NCI-H2029 (cell line): ENCODE measurements at places on chromosomes 12 and 14.
A peak's percentile ranks its signal among the peaks of the same experiment; 100 is the strongest.

DNA sequence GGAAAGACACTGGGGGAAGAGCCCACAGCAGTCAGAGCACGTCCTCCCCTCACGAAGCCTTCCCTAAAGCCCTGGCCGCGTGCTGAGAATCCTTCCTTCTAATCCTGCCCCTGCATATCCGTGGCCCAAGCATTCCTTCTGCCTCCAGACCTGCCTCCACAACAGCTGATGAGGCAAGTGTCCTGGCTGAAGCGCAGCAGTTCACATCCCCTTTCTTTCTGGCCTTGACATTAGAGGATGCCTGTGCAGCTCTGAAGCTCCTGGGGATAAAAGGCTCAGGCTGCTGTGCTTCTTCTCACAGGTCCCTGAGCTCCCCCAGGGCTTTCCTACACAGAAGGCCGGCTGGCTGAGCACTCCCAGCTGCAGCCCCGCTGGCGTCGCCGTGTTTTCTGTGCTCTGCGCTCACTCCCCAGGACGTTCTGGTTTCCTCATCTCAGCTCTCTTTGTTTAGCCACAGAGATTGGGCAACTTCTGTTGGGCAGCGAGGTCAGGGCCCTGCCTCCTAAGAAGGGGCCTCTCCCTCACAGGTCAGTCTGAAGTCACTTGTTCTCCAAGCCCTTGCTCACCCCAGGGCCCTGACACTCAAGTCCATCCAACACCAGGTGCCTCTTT is 45.8 kb downstream of the NINJ2 start:
- DNase-seq: no peak

GRCh38 chr14:90381011-90381786 is 15.6 kb upstream of the CALM1 start:
- DNase-seq: no peak

DNA sequence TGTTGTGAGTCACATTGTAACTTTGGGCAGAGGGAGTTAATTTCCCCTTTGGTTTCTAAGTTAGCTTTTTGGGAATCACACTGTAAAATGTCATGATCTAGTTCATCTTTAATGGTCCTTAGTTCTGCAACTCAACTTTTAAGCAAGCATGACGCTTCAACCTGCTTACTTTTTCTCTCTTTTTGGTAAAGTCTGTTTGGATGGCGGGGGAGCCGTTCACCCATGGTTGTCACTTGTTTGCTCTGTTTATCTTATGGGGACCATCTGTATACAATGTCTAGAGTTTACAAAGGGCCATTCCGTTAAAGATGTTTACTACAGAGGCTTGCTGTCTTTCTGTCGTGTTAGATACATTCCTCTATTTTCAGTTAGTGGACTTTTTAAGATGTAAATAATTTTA is 172.0 kb downstream of the SRGAP1 start:
- DNase-seq: no peak

- DNase-seq: no peak
Observed at GRCh38 chr12:108939594-108939993, 59.7 kb downstream of the DAO start.

GRCh38 chr14:19823765-19824164 is 20.2 kb downstream of the OR4N2 start:
- no peak for DNase-seq

GRCh38 chr12:570921-571794 is 92.1 kb downstream of the NINJ2 start:
- DNase-seq: peak; percentile 66

GRCh38 chr12:49094160-49094974 is at the start of gene DHH:
Gene DHH (minus strand): TSS chr12:49094801. CDS start chr12:49094512, 289 bp downstream.
- no peak for DNase-seq

GRCh38 chr14:48890333-48890732 is 695.8 kb downstream of the RPS29 start:
- DNase-seq: no peak

GRCh38 chr14:22432348-22432976 is 156.6 kb downstream of the DAD1 start:
- peak; percentile 45 for DNase-seq

- no peak for DNase-seq
Observed at GRCh38 chr12:106219043-106219442, 28.8 kb downstream of the CKAP4 start.

DNA sequence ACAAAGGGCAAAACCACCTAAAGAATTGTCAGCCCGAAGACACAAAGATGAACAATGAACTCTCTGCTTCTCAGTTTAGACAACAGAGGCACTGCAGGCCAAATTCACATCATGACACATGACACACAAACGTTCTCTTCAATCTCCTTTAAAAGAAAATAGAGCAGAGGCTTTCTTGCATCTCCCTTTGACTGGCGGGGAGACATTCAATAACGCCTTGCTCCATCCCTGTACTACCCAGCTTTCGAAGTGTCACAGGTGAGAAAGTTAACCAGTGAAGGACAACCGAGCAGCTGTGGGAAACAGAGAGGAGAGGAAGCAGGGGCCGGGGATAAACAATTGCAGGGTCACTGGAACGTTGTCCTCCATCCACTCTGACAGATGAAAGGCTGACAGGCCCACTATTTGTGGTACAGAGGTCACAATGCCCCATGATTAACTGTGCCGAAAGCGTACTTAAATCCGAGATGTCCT is 130.8 kb downstream of the PHLDA1 start:
- DNase-seq: no peak

- no peak for DNase-seq
Observed at GRCh38 chr12:117036547-117036946, 62.7 kb downstream of the TESC start.

DNA sequence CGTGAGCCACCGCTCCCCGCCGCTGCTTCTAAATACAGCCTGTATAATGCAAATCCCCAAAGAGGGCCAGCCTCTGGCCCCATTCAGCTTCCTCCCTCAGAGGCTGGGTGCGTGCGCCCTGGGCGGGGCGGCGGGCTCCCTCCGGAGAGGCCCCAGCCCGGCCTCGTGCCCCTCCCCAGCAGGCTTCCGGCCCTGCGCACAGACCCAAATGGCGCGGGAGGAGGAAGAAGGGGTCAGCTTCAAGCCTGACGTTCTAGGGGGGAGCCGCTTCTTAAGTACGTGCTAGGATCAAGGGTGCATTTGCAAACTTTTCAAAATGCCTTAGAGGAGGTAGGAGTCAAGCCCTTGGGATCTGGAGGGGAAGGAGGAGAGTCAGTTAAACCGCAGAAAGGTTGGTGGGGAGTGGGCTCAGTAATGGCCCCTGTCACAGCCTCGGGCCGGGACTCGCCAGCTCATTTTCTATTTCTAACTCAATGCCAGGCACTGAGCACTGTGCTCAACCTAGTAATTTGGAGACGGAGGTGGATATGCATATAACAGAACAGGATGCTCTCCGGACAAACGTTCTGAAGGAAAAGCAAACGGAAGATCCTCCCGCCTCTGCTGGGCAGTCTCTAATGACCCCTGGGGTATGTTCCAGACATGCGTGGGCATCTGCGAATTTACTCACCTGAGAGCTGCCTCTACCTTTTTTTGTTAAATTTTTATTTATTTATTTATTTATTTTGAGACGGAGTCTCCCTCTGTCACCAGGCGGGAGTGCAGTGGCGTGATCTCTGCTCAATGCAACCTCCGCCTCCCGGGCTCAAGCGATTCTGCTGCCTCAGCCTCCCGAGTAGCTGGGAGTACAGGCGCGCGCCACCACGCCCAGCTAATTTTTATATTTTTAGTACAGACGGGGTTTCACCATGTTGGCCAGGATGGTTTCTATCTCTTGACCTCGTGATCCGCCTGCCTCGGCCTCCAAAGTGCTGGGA is 32.3 kb downstream of the NINJ2 start:
- DNase-seq: no peak

DNA sequence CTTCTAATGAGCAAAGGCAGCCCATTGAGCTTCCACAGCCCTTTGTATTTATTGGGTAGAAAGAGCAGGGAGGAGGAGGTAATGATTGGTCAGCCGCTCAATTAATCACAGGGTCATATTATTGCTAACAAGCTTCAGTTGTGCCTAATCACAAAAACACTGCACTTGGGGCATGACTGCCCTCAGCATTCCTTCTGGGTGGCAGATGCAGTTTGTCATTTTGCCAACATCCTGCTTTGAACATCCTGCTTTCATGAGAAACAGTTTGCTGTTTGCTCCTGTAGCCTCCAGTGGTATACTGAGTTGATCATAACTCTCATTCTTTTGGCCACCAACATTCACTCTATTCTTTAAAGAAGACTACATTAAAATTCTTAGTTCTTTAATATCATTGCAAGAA is 462.9 kb upstream of the MIS18BP1 start:
- no peak for DNase-seq

DNA sequence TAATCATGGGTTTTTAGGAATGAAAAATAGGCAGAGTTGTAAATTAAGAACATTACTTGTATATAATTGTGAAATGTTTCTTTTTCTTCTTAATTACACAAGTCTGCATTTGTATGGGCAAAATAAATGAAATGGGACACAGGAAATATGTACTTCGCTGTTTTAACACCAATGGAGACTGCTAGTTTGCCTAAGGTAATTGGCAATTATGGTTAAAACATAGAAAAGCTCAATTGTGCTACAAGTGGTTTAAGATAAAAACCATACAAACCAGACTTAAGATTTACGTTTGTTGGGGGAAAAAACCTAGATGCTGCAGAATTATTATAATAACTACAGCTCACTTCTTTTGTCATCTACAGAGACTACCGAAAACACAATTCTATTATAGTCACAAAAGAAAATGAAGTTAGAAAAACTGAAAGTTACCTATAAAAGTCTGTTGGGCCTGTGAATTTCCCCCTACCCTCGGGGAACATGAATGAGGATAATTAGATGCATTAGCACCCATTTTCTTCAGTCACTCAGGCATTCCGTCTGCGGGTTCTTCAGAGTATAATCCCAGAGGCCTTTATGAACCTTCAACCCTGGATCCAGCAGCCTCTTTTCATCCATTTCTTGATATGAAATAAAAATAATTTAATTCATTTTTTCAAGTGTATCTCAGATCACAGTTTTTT is 37.2 kb downstream of the BTBD7 start:
- no peak for DNase-seq

DNA sequence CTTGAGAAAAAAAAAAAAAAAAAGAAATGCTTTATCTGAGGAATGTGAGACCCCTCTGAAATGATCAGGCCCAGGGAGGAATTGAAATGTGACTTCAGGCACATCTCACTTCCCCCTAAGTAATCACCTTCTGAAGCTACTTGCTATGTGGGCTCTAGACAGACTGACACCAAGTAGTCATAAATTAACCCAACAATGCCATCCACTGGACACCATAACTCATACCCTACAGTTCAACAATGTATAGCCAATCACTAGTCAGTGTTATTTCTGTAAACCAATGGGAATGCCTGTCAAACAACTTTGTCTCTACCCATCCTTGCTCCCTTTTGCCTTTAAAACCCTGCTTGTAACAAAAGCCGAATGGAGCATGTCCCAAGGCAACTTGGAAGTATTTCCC is 182.7 kb upstream of the TMPO start:
- DNase-seq: no peak

DNA sequence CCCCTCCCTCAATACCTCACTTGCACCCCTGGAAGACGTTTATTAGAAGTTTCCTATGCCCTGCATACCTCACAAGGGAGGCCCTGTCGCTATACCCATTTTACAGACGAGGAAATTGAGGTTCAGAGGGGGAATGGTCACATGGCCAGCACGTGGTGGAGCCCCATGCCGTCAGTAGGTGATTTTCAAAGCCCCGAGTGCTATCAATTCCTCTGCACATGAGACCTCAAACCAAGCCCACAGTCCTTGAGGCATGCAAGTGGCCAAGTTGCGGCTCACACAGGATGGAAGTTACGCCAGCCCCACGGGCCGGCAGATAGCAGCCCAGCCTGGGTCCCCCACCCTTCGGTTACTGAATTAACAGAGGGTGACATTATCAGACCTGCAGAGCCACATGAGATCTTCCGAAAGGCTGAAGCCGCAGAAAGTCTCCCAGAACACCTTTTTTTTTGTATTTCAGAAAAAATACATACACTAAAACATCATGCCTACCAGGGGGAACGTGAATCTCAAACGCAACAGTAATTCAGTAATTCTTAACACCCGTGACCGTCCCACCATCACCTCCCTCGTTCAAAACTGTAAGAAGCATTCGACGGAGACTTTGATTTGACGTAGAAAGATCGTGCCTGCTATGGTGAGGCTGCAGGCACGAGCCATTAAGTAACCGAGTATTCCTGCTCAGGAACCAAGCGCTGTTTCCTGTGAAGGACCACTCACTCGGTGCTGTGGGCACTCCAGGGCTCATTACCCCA is 129.0 kb downstream of the RFLNA start:
- DNase-seq: no peak

DNA sequence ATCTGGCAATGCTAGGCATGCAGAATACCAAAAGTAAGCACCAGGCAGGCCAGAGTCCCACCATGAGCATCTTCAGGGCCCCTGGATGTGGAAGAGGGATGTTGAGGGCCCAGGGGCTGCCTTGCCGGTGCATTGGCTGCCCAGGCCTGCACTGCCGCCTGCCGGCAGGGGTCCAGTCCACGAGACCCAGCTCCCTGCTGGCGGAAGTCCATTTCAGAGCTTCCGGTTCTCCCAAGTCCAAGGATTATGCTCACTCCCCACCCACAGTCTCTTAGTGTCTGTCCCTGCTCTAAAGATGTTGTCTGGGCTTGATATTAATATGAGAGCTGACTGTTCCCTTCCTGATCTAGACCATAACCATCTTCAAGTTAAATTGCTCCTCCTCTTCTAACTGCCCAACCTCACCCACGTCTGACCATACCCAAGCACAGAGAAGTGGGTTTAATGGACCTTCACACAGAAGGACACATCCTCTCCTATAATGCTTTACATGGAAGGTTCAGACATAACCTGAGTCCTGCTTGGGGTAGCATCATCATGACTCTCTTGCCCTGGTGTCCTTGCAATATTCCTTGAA is 117.4 kb downstream of the DAD1 start:
- DNase-seq: no peak

- no peak for DNase-seq
Observed at GRCh38 chr14:54866588-54866987, 36.0 kb downstream of the GCH1 start.

- DNase-seq: no peak
Observed at GRCh38 chr12:131829356-131829747, 1.2 kb downstream of the MMP17 start.

DNA sequence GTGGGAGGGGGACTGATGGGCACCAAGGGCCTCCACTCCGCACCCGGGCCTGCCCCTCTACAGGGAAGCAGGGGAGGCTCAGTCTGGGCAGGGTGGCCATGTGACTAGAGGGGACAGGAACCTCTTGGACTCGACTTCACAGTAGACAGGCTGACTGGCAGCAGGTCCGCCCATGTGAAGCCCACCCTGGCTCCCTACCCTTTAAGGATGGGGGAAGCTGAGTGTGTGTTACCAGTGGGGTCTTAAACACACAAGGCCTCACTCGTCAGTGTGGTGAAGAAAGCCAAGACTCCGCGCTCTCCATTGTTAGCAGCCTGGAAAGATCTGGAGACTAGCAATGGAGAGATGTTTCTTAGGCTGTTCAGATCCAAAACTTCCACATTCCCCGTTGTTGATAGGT is 52.4 kb downstream of the ANAPC7 start:
- no peak for DNase-seq
